T-helper 2 cell treated with Interferon-gamma antibody and Interleukin-4, amounts not matched to agents 100 ng/mL and 5 ng/mL, for 36 hours (primary cell): ENCODE measurements at places on chromosomes 1 and 21. TPM values are rescaled to one million over a fixed set of nuclear protein-coding genes. Genes with fewer than 3 reads are reported as not detected.

Gene MGST3
- total RNA-seq: 100 and 101 TPM in 2 replicates

Gene LIN28A
- not detected in 2 replicates for total RNA-seq

Gene CSMD2
- total RNA-seq: not detected in 2 replicates

Gene SORT1
- 5.8 and 6.2 TPM in 2 replicates for total RNA-seq

Gene MRTO4
- total RNA-seq: 55.0 and 57.6 TPM in 2 replicates

Gene TTC39A
- total RNA-seq: not detected in 2 replicates

Gene SLC19A1
- total RNA-seq: 52.0 and 54.1 TPM in 2 replicates

Gene TNFRSF4
- 46.0 and 47.8 TPM in 2 replicates for total RNA-seq

Gene SPRR4
- not detected in 2 replicates for total RNA-seq

Gene SLC1A7
- not detected in 2 replicates for total RNA-seq

Gene YY1AP1
- 76.2 and 76.4 TPM in 2 replicates for total RNA-seq

Gene CLDN19
- not detected in 2 replicates for total RNA-seq

Gene SPRR2E
- total RNA-seq: not detected in 2 replicates

Gene TESK2
- 1.7 and 2.0 TPM in 2 replicates for total RNA-seq

Gene LRRC71
- not detected in 2 replicates for total RNA-seq

Gene CGN
- total RNA-seq: 0.09 and 0.16 TPM in 2 replicates

Gene NPPA
- total RNA-seq: not detected in 2 replicates

Gene TAGLN2
- 542 and 547 TPM in 2 replicates for total RNA-seq

Gene CD164L2
- not detected in 2 replicates for total RNA-seq

Gene SLAMF6
- 34.1 and 36.4 TPM in 2 replicates for total RNA-seq

Gene GOLT1A
- total RNA-seq: not detected in 2 replicates

Gene NUP133
- 45.6 and 48.0 TPM in 2 replicates for total RNA-seq

Gene PLEKHG5
- total RNA-seq: 1.4 TPM in 2 replicates

Gene KIF2C
- 89.3 and 89.7 TPM in 2 replicates for total RNA-seq

Gene MX1
- total RNA-seq: 155 and 163 TPM in 2 replicates

Gene ARHGAP30
- 266 and 271 TPM in 2 replicates for total RNA-seq

Gene CD1E
- not detected in 2 replicates for total RNA-seq

Gene TNFRSF8
- total RNA-seq: 36.9 and 37.6 TPM in 2 replicates

Gene PRKAA2
- total RNA-seq: not detected in 2 replicates

Gene CEP170
- 41.7 and 41.8 TPM in 2 replicates for total RNA-seq

Gene MYBPH
- not detected in 2 replicates for total RNA-seq

Gene DNAH14
- 0.52 and 1.6 TPM in 2 replicates for total RNA-seq

Gene KISS1
- not detected in 2 replicates for total RNA-seq

Gene OR2G6
- total RNA-seq: not detected in 2 replicates

Gene IQGAP3
- 16.1 and 16.4 TPM in 2 replicates for total RNA-seq

Gene AMIGO1
- total RNA-seq: 1.6 and 1.9 TPM in 2 replicates

Gene ZSWIM5
- 0.07 TPM in 2 replicates for total RNA-seq

Gene SLC35F3
- total RNA-seq: 3.4 and 4.0 TPM in 2 replicates

Gene COL9A2
- 8.9 and 9.9 TPM in 2 replicates for total RNA-seq

Gene SPRR1B
- not detected in 2 replicates for total RNA-seq

Gene HNRNPCL4
- not detected in 2 replicates for total RNA-seq
